ENCODE measurements at places on chromosomes 2 and 18.

DNA sequence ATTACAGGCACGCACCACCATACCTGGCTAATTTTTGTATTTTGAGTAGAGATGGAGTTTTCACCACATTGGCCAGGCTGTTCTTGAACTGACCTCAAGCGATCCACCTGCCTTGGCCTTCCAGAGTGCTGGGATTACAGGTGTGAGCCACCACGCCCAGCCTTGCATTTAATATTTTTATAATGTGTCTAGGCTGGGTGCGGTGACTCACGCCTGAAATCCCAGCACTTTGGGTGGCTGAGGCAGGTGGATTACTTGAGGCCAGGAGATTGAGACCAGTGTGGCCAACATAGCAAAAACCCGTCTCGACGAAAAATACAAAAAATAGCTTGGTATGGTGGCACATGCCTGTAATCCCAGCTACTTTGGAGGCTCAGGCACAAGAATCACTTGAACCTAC is 3.2 kb downstream of the RPL37A start:
- no peak for DNase-seq

- no peak for DNase-seq
Observed at GRCh38 chr2:143262389-143262788, 133.2 kb downstream of the ARHGAP15 start.

GRCh38 chr2:18548621-18549020 is 11.8 kb downstream of the RDH14 start:
- DNase-seq, result no peak

GRCh38 chr2:43348908-43349661 is 122.7 kb upstream of the ZFP36L2 start:
- peak; percentile 64 for DNase-seq
